GM20000 (cell line): ENCODE measurements at places on chromosomes 1 and 21.

DNA sequence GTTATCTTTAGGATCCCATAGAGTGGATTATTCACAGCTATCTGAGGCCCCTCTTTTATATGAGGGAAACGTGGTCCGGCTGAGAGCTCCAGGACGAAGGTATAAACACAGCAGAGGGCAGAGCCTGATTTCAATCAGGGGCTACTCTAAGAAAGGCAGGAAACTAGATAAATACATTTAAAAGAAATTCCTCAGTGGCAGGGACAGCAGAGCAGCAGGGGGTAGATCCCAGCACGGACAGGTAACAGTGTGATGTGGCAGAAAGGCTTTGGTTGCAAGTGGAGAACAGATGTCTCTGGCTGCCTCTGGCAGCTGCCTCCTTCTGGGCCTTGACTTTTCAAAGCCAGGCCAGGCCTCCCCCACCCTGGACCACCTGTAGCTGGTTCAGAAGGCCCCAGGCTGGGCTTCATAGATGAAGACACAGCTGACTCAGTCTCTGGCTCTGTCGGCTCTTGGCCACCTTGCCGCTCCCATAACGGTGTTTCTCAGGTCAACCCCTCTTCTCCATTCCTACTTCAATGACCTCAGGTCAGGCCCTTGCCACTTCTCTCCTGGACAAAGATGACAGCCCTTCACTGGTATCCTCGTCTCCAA is 43.8 kb downstream of the FAM78B start:
- no peak for DNase-seq

DNA sequence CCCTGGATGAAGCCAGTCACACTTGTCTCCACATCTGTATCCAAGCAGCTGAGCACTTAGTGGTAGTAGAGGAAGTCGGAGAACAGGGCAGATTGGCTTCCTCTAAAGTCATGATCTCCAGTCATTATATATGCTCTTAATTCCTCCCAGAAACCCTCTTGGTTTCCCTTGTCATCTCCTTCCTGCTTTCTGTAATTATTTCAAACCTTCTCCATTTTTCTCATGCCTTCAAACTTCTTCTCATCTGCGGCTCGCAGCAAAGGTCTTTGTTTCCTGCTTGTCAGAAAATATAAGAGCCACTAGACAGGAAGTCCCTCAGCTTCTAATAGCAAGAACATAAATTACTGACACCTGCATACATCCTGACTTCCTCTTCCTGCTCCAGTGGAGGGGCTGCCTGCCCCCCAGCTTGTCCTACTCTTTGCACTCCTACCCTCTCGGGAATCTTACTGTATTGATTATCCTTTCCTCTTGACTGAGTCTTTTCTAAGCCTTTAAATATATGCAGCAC is 124.6 kb upstream of the NGF start:
- no peak for DNase-seq

DNA sequence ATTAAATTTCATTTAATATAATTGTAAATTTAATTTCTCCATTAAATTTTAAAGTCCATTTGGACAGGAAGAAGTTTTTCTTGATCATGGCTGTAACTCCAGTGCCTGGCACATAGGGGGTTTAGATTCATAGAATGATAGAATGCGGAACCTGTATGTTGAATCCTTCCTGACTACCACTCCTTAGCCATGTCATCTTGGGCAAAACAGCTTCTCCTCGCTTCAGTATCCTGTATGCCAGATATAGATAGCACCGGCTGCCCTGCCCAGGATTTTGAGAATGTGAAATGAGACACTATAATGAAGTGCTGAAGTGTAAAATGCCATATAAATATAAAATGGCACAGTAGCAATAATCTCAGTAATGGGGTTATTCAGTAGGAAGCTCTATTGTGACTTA is 6.4 kb downstream of the DYRK1A start:
- DNase-seq: no peak

- DNase-seq: no peak
Observed at GRCh38 chr1:59223198-59223597, 73.7 kb upstream of the FGGY start.

- no peak for DNase-seq
Observed at GRCh38 chr1:236516929-236517704, 6.7 kb upstream of the LGALS8 start.

DNA sequence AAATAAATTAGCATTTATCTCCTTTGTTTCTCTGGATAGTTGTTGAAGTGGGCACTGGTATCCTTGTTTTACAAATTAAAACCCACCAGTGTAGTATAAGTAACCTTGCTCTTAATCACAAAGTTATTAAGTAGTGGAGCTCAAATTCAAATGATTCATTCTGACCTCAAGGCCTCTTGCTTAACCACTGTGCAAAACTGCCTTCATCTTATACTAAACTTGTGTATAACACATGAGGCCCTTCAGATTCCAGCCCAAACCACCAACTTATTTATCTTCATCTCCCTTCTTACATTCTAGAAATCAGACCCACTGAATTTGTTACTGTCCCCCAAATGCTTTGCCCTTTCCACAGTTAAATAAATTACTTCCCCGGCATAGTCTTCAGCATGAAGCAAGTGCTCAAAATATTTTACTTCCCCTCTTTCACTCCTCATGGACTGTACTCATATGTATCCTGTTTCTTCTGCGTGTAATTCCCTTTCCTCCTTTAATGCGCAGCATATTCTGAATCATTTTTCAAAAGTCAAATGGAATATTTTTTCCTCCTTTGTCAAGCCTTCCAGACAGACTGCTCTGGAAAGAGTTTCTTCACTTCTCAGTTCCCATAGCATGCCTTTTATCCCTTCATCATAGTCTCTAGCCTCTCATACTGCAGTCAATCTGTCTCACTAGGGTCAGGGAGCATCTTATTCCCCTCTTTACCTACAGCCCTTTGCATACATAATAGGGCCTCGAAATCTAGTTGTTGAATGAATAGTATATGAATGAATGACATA is 19.0 kb upstream of the DNASE2B start:
- DNase-seq: no peak
